ENCODE measurements at places on chromosomes 12 and 14. TPM values are rescaled to one million over a fixed set of nuclear protein-coding genes. Genes with fewer than 3 reads are reported as not detected.

GRCh38 chr14:81931828-81932227, 398.2 kb upstream of the SEL1L start:
- no peak for DNase-seq

GRCh38 chr12:48954061-48954460, 3.2 kb downstream of the ARF3 start:
- DNase-seq: no peak

DNA sequence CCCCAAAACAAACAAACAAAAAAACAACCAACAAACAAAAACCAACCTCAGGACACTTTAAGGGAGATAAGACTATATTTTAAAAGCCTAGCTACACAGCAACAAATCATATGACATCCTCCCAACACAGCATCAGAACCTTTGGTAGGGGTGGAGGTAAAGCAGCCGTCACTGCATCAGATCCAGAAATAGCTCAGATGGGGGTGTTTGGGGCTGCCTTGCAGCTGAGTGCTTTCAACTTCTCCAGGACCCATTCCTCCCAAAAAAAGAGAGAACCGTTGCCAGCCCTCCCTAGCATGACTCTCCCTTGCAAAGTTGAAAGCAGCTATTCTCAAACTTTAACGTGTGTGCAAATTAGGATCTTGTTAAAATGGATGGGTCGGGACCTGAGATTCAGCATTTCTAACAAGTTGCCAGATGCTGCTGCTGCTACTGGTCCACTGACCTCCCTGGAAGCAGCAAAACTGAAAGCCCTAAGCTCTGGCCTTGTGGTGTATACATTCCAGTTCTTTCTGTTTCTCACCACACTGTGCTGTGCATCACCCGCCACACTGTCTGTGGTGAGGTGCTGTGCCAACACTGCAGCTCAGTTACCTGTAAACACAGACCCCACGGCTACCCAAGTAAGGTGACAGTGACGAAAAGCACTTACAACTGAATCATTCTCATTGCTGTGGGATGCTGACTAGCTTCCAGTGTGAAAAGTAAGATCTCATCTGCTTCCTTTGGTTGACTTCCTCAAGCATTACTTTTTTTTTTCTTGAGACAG, 54.0 kb downstream of the SLC38A1 start:
- no peak for DNase-seq

The CACNA2D4 gene
- not detected for total RNA-seq

Data from A172 (cell line).